ENCODE measurements at places on chromosomes 3 and 15.

- DNase-seq, result no peak
Observed at GRCh38 chr3:65551945-65552344, 486.8 kb downstream of the MAGI1 start.

GRCh38 chr3:12966847-12967605, 106.2 kb downstream of the IQSEC1 start:
- DNase-seq, result no peak

- no peak for DNase-seq
Observed at GRCh38 chr3:112498914-112499711, at the start of gene BTLA. Gene BTLA (minus strand): TSS chr3:112499472. CDS start chr3:112499358, 114 bp downstream.

DNA sequence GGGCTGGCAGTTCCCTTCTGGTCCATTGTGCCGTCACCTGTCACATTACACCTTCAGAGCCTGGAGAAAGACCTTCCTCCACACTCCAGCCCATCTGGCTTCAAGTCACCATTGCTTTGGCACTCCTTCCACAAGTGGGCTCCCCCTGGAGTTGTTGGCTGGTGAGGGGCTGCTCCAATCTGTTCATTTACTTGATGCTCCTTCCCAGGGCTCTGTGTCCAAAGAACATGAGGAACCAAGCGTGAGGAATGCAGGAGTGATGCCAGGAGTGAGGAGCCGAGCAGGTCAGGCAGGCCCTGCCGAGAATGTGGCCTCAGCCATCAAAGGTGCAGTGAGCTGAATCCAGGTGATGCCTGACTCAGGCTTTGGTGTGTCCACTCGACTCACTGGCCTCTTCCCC, 57.2 kb downstream of the OXNAD1 start:
- no peak for DNase-seq

DNA sequence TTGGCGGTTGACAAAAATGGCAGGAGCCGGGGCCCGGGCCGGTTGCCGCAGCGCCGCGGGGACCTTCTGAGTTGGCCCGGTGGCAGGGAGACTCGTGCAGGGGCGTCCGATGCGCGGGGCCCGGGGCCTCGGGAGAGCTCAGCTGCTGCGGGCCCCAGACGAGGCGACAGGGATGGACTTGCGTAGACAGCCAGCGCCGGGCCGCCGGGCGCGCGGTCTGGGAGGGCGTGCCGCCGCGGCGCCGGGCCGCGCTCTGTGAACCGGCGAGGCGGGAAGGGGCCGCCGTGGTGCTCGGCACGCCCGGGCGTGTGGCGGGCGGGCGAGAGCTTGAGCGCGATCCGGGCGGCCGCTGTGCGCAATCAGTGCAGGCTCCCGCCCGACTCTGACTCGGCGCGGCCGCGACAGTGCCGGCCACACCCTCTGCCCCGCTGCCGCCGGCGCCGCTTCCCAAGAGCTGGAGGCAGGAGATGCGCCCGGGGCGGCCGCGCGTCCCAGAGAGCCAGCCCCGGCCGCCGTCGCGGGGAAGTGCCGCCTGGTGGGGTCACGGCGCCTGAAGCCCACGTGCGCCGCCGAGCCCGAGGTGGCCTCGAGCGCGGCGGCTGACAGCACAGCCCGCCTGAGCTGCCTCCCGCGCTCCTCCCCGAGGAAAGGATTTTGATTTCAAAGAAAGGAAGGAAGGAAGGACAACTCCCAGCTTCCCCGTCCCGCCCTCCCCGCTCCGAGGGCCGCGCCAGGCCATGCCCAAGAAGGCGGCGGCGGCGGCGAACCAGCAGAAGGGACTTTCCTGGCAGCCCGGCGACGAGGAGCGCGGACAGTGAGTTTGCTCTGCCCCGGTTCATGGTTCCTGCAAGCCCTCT, 657 bp downstream of the TLNRD1 start:
- no peak for DNase-seq

DNA sequence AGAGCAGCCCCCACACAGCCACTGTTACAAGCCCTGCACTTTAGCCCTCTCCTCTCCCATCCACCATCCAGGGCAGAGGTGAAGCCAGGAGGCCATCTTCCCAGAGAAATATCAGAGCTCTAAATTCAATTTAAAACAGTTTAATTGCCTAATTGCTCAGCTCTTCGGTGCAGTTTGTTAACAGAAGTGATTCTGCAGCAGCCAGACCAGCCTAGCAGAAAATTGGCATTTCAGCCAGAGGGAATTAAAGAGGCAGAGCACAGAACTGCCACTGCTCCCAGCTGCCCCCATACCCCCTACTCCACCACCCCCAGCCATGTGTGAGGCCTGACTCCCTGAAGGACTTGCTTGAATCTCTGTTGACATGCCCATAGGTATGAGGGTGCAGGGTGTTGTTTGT, 38.5 kb downstream of the TPRA1 start:
- no peak for DNase-seq

- DNase-seq, result no peak
Observed at GRCh38 chr3:121601212-121601812, 8.1 kb downstream of the FBXO40 start.

DNA sequence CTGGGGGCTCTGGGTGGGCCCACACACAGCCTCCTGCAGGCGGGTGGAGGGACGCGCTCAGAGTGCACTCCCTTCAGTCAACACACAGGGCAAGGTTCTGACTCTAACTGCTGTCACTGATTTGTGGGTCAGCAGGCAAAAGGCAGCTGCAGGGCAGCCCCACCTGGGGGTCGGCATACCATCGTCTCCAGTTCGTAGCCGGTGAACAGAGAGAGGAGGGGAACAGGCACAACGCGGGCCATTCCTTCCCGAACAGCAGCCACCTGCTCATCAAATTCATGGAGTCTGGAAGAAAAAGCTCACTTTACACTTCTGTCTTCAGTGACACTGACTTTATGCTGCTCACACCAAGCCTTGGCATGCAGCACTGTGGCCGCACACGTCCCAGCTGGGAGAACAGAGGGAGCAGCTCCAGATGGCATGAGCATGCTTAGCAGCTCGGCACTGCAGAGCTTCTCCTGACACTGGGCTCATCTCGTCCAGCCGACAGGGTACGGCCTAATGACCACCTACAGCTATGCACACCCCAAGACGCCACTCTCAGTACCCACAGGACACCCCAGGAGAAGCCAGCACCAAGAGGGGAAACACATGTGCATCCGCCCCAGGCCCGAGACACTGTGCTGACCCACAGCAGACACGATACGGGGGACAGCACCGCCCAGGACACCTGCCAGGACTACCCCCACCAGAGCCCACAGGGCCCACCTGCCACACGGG, 14.4 kb upstream of the OCA2 start:
- no peak for DNase-seq

DNA sequence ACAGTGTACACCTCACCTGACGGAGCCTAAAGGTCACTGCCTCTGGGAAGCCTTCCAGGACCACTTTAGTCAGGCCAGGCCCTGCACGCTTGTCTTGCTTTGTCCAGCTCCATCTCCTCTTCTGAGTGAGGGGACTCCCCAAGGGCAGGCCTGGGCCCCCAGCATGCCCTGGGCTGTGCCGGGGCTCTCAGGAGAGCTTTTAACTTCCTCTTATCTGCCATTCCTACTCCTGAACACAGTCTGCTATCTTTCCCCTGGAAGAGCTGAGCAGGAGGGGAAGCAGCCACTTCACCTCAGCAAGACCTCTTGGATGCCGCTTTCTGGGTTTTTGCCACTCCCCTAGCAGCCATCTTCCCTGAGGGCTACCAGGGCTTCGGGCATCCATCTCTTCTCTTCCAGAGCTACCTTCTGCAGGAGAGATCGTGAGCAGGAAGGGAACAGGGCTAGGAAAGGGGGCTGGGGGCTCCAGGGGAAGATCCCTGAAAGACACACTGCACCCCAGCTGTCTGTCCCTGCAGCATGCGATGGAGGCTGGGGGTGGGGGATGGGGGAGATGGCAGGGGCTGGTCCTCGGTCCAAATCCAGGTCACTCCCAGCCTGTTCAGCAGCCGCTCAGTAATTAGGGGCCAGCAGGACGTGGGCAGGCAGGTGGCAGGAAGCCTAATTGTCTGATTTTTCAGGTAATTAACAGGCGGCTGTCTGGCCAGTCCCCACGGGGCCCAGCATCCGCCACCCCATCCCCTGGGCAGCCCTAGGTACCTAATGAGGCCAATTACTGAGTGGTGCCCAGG, 19.9 kb upstream of the RPL29 start:
- DNase-seq, result no peak
